ENCODE measurements at places on chromosomes 2 and 18. TPM values are rescaled to one million over a fixed set of nuclear protein-coding genes. Genes with fewer than 3 reads are reported as not detected.
A peak's percentile ranks its signal among the peaks of the same experiment; 100 is the strongest.

Gene RFX8
- total RNA-seq = 0.58 TPM

DNA sequence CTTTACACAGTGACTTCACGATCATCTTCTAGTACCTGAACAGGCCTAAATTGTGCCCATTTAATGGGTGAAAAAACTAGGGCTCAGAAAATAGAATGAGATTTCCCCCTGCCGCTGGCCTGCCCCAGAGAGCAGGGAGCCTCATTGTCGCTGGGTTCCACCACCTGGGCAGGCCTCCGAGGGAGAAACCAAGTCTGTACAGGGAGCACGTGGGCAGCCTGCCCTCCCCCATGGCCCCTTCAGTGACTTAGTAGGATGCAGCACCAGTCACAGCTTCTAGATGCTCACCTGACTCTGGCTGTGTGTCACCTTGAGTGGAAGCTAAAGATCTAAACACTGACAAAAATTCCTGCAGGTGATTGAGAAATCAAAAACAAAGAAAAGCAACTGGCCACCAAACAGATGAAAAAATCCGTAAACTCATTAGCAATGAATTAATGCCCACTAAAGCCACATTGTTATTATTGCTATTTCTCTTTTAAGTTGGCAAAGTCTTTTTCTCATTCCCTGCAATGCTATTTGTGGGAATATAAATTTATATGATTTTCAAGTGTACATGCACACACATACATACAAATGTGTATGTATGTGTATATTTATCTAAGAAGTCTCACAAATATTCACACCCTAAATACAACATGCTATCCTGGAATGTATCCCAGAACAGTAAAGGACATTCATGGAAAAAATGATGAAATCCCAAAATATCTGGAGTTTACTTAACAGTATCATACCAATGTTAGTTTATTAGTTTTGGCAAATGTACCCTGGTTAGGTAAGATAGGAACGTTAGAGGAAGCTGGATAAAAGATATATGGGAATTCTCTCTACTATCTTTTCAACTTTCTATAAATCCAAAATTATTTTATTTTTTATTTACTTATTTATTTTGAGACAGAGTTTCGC lies 18.7 kb upstream of the ASPRV1 start:
- no peaks in the 10 kb centered on the region for H3K27me3 ChIP-seq
- H3K27ac ChIP-seq = no peak overlapping the region

Gene UXS1
- 49.5 TPM for total RNA-seq

Gene LYPD6
- total RNA-seq = 0.80 TPM

Gene MIB1
- total RNA-seq = 25.7 TPM

GRCh38 chr2:180219491-180219890 lies 212.4 kb upstream of the CWC22 start:
- DNase-seq = no peak
- no peak overlapping the region for H3K4me3 ChIP-seq
- no peaks in the 10 kb centered on the region for H3K36me3 ChIP-seq
- no peaks in the 10 kb centered on the region for H3K4me1 ChIP-seq

DNA sequence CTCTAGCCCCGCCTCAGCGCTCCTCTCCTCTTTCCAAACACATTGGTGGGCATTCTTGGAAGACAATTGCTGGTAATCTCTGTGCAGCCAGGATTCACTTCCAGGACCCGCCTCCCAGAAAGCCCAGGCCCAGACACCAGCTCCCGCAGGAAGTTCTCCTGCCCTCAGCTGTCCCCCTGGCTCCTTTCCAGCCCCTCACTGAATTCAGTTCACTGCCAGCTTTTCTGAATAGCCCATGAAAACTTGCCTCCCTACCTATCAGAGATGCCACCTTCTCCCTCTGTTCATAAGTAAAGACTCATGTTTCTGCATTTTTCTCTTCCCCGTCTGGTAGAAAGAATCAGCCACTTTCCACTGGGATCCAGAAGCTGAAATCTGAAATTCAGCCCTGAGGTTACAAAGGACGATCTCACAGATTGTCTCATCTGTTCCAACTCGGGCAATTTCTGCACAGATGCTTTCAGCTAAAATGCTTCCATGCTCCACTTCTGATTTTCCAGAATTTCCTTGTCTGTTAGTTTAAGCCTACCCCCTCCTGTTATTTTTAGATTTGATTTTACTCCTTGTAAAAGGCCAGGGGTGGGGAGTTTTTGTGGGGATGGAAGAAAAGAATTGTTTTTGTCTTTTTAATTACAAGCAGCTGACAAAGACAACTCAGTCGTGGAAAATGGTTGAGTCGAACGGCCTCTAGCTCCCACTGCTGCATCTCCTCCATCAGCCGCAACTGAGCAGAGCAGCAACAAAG lies 98.1 kb downstream of the SP3 start:
- no peaks in the 10 kb centered on the region for H3K4me1 ChIP-seq
- H3K27me3 ChIP-seq = no peaks in the 10 kb centered on the region
- no peak overlapping the region for H3K27ac ChIP-seq
- no peaks in the 10 kb centered on the region for H3K36me3 ChIP-seq
- peak; percentile 47 for DNase-seq

Gene SOX11
- total RNA-seq = 0.06 TPM

- H3K27ac ChIP-seq = no peak overlapping the region
- H3K4me3 ChIP-seq = no peak overlapping the region
- H3K27me3 ChIP-seq = peaks cover 39% of the 10 kb centered on the region
- H3K4me1 ChIP-seq = peaks cover 13% of the 10 kb centered on the region
- no peaks in the 10 kb centered on the region for H3K36me3 ChIP-seq
Observed at GRCh38 chr2:66429693-66430504, 5.0 kb upstream of the MEIS1 start.

Gene DPP4
- total RNA-seq = 27.7 TPM

Gene LAPTM4A
- 234 TPM for total RNA-seq

Gene ITM2C
- 24.4 TPM for total RNA-seq

GRCh38 chr2:170743530-170744239 lies 26.5 kb upstream of the ERICH2 start:
- no peak overlapping the region for H3K27ac ChIP-seq
- no peak overlapping the region for H3K4me3 ChIP-seq
- DNase-seq = no peak
- no peaks in the 10 kb centered on the region for H3K27me3 ChIP-seq
- no peaks in the 10 kb centered on the region for H3K36me3 ChIP-seq

- H3K27ac ChIP-seq = no peak overlapping the region
- no peak for DNase-seq
- H3K27me3 ChIP-seq = no peaks in the 10 kb centered on the region
- no peaks in the 10 kb centered on the region for H3K36me3 ChIP-seq
- no peaks in the 10 kb centered on the region for H3K4me1 ChIP-seq
- H3K4me3 ChIP-seq = no peak overlapping the region
Observed at GRCh38 chr2:210562091-210562490, 5.7 kb downstream of the CPS1 start.

Gene IL37
- total RNA-seq = not detected

- peaks cover 4% of the 10 kb centered on the region for H3K36me3 ChIP-seq
- H3K27ac ChIP-seq = no peak overlapping the region
- peaks cover 8% of the 10 kb centered on the region for H3K4me1 ChIP-seq
- no peaks in the 10 kb centered on the region for H3K27me3 ChIP-seq
- no peak overlapping the region for H3K4me3 ChIP-seq
Observed at GRCh38 chr2:236579048-236579745, 9.6 kb downstream of the ACKR3 start.

Gene CYTIP
- 21.4 TPM for total RNA-seq

Gene BOLL
- total RNA-seq = not detected

GRCh38 chr18:36392979-36393287 lies 95.4 kb downstream of the FHOD3 start:
- peak overlapping the region; percentile 52 for H3K27ac ChIP-seq
- no peaks in the 10 kb centered on the region for H3K4me1 ChIP-seq
- DNase-seq = no peak
- no peak overlapping the region for H3K4me3 ChIP-seq

Gene C2orf78
- total RNA-seq = not detected

- H3K4me3 ChIP-seq = no peak overlapping the region
- no peaks in the 10 kb centered on the region for H3K27me3 ChIP-seq
- H3K27ac ChIP-seq = no peak overlapping the region
Observed at GRCh38 chr2:205872716-205873115, 190.4 kb downstream of the NRP2 start.

GRCh38 chr2:199191461-199191860 lies 266.3 kb downstream of the SATB2 start:
- H3K4me1 ChIP-seq = peaks cover 9% of the 10 kb centered on the region
- no peaks in the 10 kb centered on the region for H3K27me3 ChIP-seq
- no peak overlapping the region for H3K27ac ChIP-seq
- no peak for DNase-seq
- no peaks in the 10 kb centered on the region for H3K36me3 ChIP-seq

- no peaks in the 10 kb centered on the region for H3K36me3 ChIP-seq
- no peaks in the 10 kb centered on the region for H3K4me1 ChIP-seq
- no peak overlapping the region for H3K27ac ChIP-seq
- H3K27me3 ChIP-seq = no peaks in the 10 kb centered on the region
Observed at GRCh38 chr2:24540011-24540477, 49.0 kb downstream of the NCOA1 start.

DNA sequence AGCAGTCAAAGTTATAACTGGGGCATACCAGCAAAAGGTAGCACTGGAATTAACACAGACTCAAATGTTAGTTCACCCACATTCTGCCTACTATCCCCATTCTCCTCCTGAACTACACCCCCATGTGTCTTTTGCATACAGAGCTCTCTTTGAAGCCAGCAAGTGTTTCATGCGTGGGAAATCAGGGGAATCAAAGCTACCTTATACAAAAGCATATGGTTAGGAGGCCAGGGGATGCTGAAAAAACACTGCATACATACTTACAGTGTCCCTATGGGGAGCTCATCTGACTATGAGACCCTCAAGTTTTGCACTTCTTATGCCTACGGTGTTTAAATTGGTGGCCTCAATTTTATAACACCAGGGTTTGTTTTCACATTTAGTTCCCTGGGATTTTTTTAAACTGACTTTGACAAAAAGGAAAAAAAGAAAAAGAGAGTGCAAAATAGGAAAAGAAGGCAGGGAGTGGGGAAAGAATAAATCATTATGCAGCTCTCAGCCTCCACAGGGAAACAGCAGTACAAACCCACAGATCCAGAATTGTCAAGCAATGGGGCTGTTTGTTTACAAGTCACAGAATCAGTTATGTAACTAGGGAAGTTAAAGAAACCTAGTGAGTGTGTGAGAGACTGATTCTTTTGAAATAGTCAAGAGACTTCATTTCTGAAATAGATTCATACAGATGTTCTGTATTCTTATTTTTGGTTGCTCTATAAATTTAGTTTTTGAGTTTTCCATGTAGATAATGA lies 20.1 kb upstream of the PPP3R1 start:
- no peaks in the 10 kb centered on the region for H3K27me3 ChIP-seq
- H3K36me3 ChIP-seq = no peaks in the 10 kb centered on the region
- H3K4me1 ChIP-seq = no peaks in the 10 kb centered on the region
- DNase-seq = no peak
- no peak overlapping the region for H3K27ac ChIP-seq

Gene RAPH1
- 62.7 TPM for total RNA-seq

Gene SCN7A
- 178 TPM for total RNA-seq

GRCh38 chr2:6401301-6401700 lies 464.4 kb downstream of the CMPK2 start:
- H3K4me3 ChIP-seq = no peak overlapping the region
- H3K36me3 ChIP-seq = no peaks in the 10 kb centered on the region
- no peaks in the 10 kb centered on the region for H3K4me1 ChIP-seq
- no peak for DNase-seq

Gene PSMA8
- not detected for total RNA-seq

DNA sequence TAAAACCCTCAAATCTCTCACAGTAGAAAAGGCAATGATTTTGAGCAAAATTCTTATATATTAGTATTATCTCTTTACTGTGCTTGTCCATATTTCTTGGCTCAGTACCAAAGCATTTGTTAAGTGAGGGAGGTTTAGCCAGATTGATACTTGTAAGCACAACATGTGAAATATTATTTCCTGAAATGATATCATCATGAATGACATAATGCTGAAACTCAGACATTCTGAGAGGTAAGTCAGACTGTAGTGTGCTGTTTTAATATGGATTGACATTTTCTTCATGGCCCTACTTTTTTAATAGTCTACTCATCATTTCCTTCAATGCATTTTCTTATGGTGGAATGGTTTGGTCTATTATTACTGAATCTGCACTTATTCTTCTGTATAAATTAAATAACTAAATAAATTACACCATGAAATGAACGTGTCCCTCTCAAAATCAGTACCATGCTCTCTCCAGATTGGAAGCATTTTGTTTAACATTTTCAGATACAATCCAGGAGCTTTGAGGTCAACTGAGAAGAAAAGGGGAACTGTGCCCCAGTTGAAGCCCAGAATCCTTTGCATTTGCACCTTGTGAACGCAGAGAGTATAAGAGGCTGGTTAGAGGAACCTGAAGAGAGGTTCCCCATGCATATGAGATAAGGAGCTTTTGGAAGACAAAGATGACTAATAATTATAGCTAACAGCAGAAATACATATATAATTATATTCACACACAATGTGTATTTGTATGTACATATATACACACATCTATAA lies 50.1 kb upstream of the CRACDL start:
- H3K4me3 ChIP-seq = no peak overlapping the region
- no peaks in the 10 kb centered on the region for H3K4me1 ChIP-seq
- H3K36me3 ChIP-seq = no peaks in the 10 kb centered on the region
- no peak for DNase-seq
- H3K27me3 ChIP-seq = no peaks in the 10 kb centered on the region

DNA sequence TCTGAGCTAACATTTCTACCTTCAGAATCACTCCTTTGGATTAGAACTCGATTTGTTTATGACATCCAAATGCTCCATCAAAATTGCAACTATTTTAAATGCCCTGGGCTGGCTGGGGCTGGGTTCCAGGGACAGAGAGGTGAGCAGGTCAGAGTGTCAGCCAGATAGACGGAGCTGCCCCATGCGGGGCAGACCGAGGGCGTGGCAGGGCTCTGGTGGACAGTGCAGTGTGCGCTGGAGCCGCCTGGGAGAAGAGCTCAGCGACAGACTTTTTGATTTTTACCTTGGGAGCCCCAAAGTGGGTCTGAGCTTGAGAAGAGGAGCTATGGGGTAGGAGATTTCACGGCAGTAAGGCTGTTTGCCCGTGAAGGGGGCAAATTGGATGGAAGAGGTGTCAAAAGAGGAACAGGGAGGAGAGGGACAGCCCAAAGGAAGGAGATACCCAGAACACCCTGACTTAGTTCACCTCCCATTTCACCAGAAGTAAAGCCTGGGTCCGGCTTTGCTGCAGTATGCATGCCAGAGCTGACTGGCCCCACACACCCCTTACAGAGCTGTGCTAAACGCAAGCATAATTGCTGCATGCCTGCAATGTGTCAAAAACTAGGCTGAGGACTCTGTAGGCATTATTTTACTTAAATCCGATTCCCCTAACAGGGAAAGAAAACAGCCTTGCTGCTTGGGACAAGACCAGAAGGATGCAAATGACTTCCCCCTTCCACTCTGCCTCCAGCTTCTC lies 33.7 kb downstream of the EN1 start:
- no peak for DNase-seq
- no peak overlapping the region for H3K4me3 ChIP-seq
- no peaks in the 10 kb centered on the region for H3K36me3 ChIP-seq
- no peak overlapping the region for H3K27ac ChIP-seq
- H3K4me1 ChIP-seq = no peaks in the 10 kb centered on the region

DNA sequence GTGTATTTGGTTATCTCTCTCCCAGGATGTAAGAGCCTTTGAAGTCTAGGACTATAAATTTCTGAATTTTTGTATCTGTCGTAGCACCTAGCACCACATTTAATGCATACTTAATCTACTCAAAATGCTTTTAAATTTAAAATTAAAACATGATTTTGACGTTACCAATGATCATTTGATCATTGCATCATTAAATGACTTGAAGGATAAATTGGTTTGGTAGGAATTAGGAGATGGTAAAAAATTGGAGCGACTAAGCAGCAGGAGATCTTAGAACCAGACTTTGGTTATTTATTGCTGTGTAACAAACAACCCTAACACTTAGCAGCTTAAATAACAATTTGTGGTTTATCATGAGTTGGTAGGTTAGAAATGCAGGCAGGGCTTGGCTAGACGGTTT lies 84.9 kb downstream of the MYO3B start:
- H3K27ac ChIP-seq = no peak overlapping the region
- no peaks in the 10 kb centered on the region for H3K36me3 ChIP-seq
- no peak overlapping the region for H3K4me3 ChIP-seq
- H3K27me3 ChIP-seq = no peaks in the 10 kb centered on the region
- no peaks in the 10 kb centered on the region for H3K4me1 ChIP-seq

Data from lung (tissue), 17 donors.